ENCODE measurements at places on chromosomes 11 and 22.

GRCh38 chr11:45551191-45551713, 114.2 kb downstream of the CHST1 start:
- no peak for DNase-seq

GRCh38 chr11:74345420-74345819, 34.0 kb upstream of the P4HA3 start:
- DNase-seq = no peak

- no peak for DNase-seq
Measured at GRCh38 chr11:9273376-9274336, 8.5 kb upstream of the DENND5A start.

- no peak for DNase-seq
Measured at GRCh38 chr11:790721-791564, 1.1 kb upstream of the CEND1 start.

DNA sequence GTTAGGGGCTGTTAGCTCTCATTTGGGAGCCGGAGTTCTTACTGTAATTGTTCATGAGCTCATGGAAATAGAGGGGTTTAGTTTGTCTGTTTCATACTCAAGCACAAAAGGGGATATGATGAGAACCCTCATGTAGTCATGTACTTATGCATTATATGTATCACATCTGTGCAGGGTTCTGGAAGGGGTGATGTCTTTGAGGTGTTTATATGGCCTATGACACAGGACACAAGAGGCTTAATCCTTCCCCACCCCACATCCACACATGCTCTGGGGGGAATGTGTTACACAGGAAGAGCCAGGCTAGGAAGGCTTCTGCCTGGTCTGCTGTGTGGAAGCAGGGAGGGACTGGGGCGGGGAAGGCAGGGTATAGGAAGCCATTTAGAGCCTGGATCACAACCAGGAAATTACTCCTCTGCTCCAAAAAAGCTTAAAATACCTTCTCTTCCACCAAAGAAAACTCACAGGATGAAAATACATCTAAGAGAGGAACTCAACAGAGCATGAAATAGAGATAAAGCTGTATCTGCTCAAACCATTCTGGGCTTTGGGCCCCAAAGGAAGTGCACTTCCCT, 316.1 kb downstream of the TMEM135 start:
- DNase-seq = no peak

DNA sequence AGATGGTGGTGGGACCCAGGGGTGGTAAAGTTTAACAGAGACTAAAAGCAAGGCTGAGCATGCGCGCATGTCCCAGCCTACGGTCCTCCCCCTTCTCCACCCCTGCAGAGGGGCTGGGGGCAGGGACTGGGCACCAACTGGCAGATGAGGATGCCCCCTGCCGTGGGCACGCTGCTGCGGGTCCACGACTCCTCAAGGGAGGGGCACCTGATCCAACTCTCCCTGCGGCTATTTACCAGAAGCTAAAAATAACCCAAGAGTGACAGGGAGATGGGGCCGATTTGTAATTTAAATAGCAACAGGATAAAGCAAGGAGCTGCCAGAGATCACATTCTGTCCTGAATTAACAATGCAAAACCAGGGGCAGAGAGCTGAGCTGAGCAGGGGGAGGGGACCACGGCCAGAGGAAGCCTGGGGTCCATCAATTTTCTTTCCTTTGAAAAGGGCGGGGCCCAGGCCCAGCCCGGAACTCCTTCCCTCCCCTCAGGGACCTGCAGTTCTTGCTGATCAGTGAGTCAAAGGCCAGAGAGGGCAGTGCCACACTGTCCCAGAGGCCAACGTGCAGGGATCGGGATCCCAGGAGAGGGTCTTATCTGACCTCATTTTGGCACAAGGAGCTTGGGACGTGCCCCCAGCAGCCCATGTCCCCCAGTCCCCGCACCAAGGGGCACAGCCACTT, 8.1 kb upstream of the DGKZ start:
- no peak for DNase-seq

- no peak for DNase-seq
Measured at GRCh38 chr11:134278356-134278755, 2.2 kb downstream of the GLB1L3 start.

DNA sequence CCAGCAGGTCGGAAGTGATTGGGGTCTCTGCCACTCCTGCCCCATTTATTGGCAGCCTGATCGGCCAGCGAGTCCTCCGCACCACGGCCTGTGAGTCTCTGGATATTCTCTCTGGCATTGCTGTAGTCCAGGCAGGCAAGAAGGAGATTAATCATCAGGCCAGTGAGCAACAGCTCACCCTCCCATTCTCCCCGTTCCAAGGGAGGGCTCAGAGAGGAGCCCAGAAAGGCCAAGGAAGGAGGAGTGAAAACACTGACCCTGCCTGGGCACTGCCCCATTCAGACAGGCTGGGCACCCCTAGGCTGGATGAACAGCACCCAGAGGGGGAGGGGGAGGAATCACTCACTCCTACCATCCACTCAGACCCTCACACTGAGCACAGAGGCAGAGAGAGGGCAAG, 3.1 kb downstream of the SAA2 start:
- DNase-seq = no peak

DNA sequence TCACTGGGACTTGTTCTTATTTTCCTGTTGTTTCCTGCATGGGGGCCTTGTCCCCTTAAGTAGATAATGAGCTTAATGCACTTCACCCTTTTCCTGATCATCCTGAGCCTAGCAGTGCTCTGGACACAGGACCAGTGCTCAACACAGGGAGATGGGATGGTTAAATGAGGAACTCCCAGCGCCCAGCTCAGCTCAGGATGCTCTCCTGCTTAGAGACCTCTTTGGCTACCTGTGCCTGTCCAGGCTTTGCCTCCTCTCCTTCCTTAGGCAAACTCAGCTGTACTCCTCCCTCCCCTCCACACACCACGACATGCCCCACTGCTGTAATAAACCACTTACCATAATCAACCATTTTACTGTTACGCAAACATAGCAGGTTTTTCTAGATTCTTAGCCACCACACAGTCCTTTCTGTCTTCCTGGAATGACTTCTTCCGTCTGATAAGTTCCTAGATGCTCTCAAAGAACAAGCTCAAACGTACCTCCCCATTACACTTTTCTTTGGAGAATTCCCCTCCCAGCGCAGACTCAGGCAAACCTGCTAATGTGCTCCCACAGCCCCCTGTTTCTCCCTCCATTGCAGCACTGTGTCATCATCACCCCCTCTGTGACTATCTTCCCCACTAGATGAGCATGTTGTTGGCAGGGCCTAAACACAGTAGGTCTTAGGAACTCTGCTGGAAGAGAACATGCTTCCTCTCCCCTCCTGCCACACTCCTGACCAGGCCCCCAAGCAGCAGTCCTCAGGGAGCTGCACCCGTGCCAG, 113.6 kb downstream of the MICAL2 start:
- no peak for DNase-seq

GRCh38 chr22:50556703-50557102, 6.0 kb downstream of the SYCE3 start:
- no peak for DNase-seq

GRCh38 chr11:93340223-93340622, 9.7 kb downstream of the DEUP1 start:
- no peak for DNase-seq

DNA sequence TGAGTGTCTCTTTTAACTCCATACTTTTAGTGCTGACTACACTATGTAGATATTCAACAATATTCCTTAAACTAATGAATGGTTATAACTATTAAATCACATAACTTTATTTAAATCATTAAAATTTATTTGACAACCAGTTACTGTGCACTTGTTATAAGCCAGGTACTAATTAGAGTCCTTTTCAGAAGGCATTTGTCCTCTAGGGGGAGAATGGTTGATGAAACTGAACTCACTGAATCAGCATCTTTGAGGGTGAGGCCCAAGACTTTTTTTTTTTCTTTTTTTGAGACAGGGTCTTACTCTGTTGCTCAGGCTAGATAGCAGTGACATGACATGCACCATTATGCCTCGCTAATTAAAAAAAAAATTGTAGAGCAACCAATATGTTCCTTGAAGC, 515.6 kb upstream of the CCDC90B start:
- DNase-seq = no peak

All from stimulated activated CD4-positive, alpha-beta T cell treated with anti-CD3 and anti-CD28 coated beads, Interleukin-15, amount 100 ng/mL, for 48 hours (primary cell).